ENCODE measurements at places on chromosomes 13 and 19.
A peak's percentile ranks its signal among the peaks of the same experiment; 100 is the strongest.

- H3K4me1 ChIP-seq = peaks cover 7% of the 10 kb centered on the region
- H3K36me3 ChIP-seq = peaks cover 37% of the 10 kb centered on the region
- no peak overlapping the region for H3K4me3 ChIP-seq
- peaks cover 10% of the 10 kb centered on the region for H3K27me3 ChIP-seq
Measured at GRCh38 chr19:41872775-41873647, 4.1 kb upstream of the CD79A start.

- peaks cover 28% of the 10 kb centered on the region for H3K36me3 ChIP-seq
- no peaks in the 10 kb centered on the region for H3K27me3 ChIP-seq
- H3K4me1 ChIP-seq = no peaks in the 10 kb centered on the region
- no peak overlapping the region for H3K27ac ChIP-seq
Measured at GRCh38 chr19:58317476-58318072, 9.2 kb upstream of the ZSCAN22 start.

DNA sequence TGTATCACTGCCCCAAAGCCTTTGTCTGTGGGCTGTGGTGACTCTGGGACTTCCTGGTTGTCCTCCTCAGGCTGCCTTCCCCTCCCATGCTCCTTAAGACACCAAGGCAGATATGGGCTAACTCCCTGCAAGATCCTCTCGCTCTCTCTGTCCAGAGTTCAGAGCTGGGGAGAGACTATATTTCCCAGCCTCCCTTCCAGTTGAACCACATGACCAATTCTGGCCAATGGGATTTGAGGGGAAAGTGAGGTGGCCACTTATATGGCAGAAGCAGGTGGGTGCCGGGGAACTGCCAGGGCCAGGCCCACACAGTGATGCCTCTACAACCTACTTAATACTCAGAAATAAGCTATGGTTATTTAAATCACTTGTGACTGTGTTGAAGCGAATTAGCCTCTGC, 16.2 kb upstream of the ANGPTL8 start:
- no peak overlapping the region for H3K27ac ChIP-seq
- no peak overlapping the region for H3K4me3 ChIP-seq
- no peak for DNase-seq
- peaks cover 41% of the 10 kb centered on the region for H3K36me3 ChIP-seq
- H3K27me3 ChIP-seq = no peaks in the 10 kb centered on the region

DNA sequence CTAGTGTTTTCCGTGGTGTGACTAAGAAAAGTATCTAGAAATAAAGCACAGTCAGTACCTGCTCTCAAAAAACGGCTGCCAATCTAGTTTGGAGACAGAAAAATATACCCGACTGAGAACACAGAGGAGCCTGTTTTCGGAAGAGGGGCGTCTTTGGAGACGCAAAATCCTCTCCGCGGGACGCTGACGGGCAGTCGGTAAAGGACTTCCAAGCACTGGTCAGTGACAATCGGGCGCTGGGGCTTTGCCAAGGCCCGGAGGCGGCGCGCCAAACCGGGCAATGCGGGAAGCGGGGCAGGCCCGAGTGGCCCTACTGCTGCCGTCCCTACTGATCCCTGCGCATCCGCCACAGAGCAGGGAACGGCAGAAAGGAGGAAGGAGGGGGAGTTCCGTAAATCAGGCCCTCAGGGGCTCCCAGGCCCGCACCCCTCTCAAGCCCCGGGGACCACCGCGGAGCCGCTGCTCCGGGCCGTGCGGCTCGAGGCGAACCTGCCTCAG, 588 bp upstream of the DPY19L3 start:
- H3K27ac ChIP-seq = peak overlapping the region; percentile 88
- H3K27me3 ChIP-seq = no peaks in the 10 kb centered on the region
- peak overlapping the region; percentile 83 for H3K4me3 ChIP-seq
- DNase-seq = peak; percentile 42
- peaks cover 35% of the 10 kb centered on the region for H3K4me1 ChIP-seq

DNA sequence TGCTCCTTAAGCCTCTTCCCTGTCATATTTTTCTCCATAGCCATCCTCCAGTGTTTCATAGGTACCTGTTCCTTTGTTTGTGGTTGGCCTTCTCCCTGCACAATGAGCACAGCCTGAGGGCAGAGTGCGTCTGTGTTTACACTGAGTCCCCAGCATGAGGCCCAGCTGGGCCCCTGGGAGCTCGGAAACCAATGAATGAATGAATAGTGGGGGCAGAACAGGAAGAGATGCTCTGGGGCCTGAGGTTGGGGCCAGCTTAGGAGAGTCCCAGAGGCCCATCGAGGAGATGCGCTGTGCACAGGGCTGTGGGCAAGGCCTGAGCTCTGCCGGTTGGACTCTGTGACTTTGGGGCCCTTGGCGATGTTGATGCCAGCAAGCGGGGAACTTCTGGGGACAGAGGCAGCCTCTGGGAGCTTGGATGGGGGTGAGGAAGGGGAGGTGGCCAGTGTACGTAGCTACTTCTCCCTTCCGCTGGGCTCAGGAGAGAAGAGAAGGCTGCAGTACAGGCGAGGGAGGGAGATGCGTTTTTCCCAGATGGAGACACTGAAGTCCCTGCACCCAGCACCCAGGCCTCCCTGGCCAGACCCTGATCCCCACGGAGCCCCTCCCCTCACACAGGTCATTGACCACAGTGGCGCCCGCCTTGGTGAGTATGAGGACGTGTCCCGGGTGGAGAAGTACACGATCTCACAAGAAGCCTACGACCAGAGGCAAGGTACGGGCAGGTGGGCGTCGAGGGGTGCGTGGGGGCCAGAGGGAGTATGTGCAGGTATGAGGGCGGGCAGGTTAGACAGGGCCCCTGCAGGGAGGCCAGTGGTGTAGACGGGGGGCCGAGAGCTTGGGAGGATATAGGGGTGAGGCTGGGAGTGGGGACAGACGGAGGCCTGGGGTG, 5.1 kb downstream of the TBCB start:
- no peaks in the 10 kb centered on the region for H3K27me3 ChIP-seq
- H3K4me1 ChIP-seq = peaks cover 18% of the 10 kb centered on the region
- peaks cover 43% of the 10 kb centered on the region for H3K36me3 ChIP-seq
- peak overlapping the region; percentile 42 for H3K27ac ChIP-seq

GRCh38 chr19:15397236-15397635, 17.6 kb upstream of the AKAP8 start:
- no peaks in the 10 kb centered on the region for H3K4me1 ChIP-seq
- no peaks in the 10 kb centered on the region for H3K27me3 ChIP-seq
- no peak for DNase-seq
- H3K4me3 ChIP-seq = no peak overlapping the region
- H3K27ac ChIP-seq = peak overlapping the region; percentile 32
- H3K36me3 ChIP-seq = peaks cover 65% of the 10 kb centered on the region

GRCh38 chr13:110161112-110161882, 145.7 kb downstream of the COL4A1 start:
- H3K27me3 ChIP-seq = no peaks in the 10 kb centered on the region
- H3K4me1 ChIP-seq = peaks cover 3% of the 10 kb centered on the region
- no peak for DNase-seq

GRCh38 chr13:80921541-80921940, 580.6 kb upstream of the SPRY2 start:
- H3K27me3 ChIP-seq = no peaks in the 10 kb centered on the region
- no peak for DNase-seq
- H3K36me3 ChIP-seq = no peaks in the 10 kb centered on the region

DNA sequence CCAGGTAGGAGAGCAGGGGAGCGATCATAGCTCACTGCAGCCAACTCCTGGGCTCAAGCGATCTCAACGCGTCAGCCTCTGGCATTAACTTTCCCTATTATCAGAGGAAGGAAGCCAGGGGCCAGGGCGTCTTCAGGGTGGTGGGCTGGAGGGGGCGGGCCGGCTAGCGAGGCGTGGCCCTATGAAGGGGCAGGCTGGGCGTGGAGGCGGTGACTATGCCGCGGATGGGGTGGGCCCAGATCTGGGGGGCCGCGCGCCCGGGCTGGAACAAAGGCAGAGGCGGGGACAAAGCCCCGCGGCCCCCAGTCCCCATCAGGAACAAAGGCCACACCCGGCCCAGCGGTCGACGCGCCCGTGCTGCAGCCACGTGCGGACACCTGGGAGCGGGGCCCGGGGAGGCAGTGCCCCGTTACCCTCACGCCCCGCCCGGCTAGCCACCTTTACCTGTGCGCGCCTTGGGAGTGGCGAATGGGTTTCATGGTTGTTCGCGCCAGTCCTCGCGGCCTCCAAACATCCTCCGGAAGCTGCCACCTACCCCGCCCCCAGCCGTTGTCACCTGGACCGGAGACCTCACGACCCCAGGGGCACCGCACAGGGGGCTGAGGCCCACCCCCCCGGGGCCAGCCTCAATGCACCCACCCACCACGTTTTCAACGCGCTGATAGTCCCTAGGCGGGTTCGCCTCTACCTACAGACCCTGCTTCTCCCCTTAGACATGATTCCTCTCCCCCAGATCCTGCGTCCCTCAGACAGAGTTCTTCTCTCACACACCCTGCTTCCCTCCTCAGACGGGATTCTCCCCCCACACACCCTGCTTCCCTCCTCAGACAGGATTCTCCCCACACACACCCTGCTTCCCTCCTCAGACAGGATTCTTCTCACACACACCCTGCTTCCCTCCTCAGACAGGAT, 5.4 kb upstream of the TRIM28 start:
- peak; percentile 93 for DNase-seq
- H3K4me1 ChIP-seq = peaks cover 9% of the 10 kb centered on the region
- H3K27ac ChIP-seq = peak overlapping the region; percentile 100
- H3K27me3 ChIP-seq = peaks cover 51% of the 10 kb centered on the region
- H3K36me3 ChIP-seq = no peaks in the 10 kb centered on the region
- H3K4me3 ChIP-seq = peak overlapping the region; percentile 73

- peak; percentile 57 for DNase-seq
- peaks cover 11% of the 10 kb centered on the region for H3K4me1 ChIP-seq
- no peak overlapping the region for H3K4me3 ChIP-seq
- no peaks in the 10 kb centered on the region for H3K27me3 ChIP-seq
Measured at GRCh38 chr19:17530586-17530985, 19.1 kb downstream of the PGLS start.

- no peak overlapping the region for H3K4me3 ChIP-seq
- no peaks in the 10 kb centered on the region for H3K36me3 ChIP-seq
- peaks cover 20% of the 10 kb centered on the region for H3K27me3 ChIP-seq
- H3K27ac ChIP-seq = no peak overlapping the region
- DNase-seq = no peak
Measured at GRCh38 chr13:97136418-97136817, 85.7 kb upstream of the MBNL2 start.

- H3K27ac ChIP-seq = no peak overlapping the region
- H3K4me1 ChIP-seq = peaks cover 32% of the 10 kb centered on the region
- no peaks in the 10 kb centered on the region for H3K36me3 ChIP-seq
- no peak overlapping the region for H3K4me3 ChIP-seq
Measured at GRCh38 chr19:40279120-40279551, 6.0 kb downstream of the AKT2 start.

GRCh38 chr13:23790577-23791170, 98.5 kb downstream of the MIPEP start:
- H3K27ac ChIP-seq = no peak overlapping the region
- H3K27me3 ChIP-seq = no peaks in the 10 kb centered on the region
- peaks cover 18% of the 10 kb centered on the region for H3K4me1 ChIP-seq
- no peak for DNase-seq

DNA sequence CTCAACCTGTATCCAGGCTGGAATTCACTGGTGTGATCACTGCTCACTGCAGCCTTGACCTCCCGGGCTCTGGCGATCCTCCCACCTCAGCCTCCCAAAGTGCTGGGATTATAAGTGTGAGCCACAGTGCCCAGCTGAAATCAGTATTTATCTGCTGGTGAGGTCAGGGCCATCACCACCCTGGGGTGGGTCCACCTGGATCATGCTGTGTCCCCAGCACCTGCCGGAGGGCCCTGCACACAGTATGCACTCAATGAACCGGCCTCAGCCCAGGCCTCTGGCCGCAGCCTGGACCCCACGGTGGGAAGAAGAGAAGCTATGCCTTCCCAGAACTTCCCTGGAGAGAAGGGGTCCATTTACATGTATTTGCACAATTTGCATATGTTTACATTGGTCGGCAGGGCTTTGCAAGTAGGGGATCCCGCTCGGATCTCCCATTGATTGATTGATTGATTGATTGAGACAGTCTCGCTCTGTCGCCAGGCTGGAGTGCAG, 2.6 kb upstream of the SLC5A5 start:
- H3K27me3 ChIP-seq = peaks cover 10% of the 10 kb centered on the region
- H3K4me3 ChIP-seq = peak overlapping the region; percentile 37
- peaks cover 3% of the 10 kb centered on the region for H3K36me3 ChIP-seq
- peak overlapping the region; percentile 79 for H3K27ac ChIP-seq
- peaks cover 23% of the 10 kb centered on the region for H3K4me1 ChIP-seq

DNA sequence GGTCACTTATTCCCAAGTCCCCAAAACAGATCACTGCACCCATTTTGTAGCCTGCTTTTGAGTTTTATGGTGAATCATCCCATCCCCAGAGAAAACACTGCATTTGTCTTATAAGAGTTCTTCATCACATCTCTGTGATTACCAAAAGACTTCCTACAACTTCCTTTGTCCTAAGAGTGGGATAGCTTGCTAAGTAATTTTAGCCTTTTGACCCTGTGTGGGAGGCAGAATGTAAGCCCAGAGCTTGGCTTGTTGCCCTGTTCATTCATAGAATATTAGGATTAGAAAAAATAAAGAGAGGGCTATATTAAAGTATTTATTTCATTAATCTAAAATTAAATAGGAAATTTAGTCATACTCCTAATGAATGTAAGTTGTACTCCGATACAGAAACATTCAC, 213.3 kb downstream of the MZT1 start:
- H3K27me3 ChIP-seq = no peaks in the 10 kb centered on the region
- H3K27ac ChIP-seq = no peak overlapping the region
- no peak overlapping the region for H3K4me3 ChIP-seq
- no peak for DNase-seq
- no peaks in the 10 kb centered on the region for H3K36me3 ChIP-seq

- H3K4me3 ChIP-seq = no peak overlapping the region
- H3K27ac ChIP-seq = peak overlapping the region; percentile 18
- DNase-seq = no peak
- H3K36me3 ChIP-seq = peaks cover 3% of the 10 kb centered on the region
- H3K27me3 ChIP-seq = no peaks in the 10 kb centered on the region
- H3K4me1 ChIP-seq = peaks cover 41% of the 10 kb centered on the region
Measured at GRCh38 chr13:21338639-21339278, 120.3 kb downstream of the ZDHHC20 start.

- no peaks in the 10 kb centered on the region for H3K4me1 ChIP-seq
- DNase-seq = no peak
- no peaks in the 10 kb centered on the region for H3K27me3 ChIP-seq
- no peak overlapping the region for H3K27ac ChIP-seq
- no peaks in the 10 kb centered on the region for H3K36me3 ChIP-seq
Measured at GRCh38 chr13:91725646-91726045, 327.2 kb downstream of the GPC5 start.

- peaks cover 15% of the 10 kb centered on the region for H3K4me1 ChIP-seq
- H3K27ac ChIP-seq = no peak overlapping the region
- no peak for DNase-seq
- no peak overlapping the region for H3K4me3 ChIP-seq
- H3K36me3 ChIP-seq = peaks cover 44% of the 10 kb centered on the region
Measured at GRCh38 chr19:55305983-55306562, 19.1 kb downstream of the TMEM150B start.

GRCh38 chr13:27053210-27053884, 118.3 kb downstream of the USP12 start:
- no peak overlapping the region for H3K27ac ChIP-seq
- H3K27me3 ChIP-seq = no peaks in the 10 kb centered on the region
- no peak for DNase-seq
- H3K36me3 ChIP-seq = peaks cover 8% of the 10 kb centered on the region

DNA sequence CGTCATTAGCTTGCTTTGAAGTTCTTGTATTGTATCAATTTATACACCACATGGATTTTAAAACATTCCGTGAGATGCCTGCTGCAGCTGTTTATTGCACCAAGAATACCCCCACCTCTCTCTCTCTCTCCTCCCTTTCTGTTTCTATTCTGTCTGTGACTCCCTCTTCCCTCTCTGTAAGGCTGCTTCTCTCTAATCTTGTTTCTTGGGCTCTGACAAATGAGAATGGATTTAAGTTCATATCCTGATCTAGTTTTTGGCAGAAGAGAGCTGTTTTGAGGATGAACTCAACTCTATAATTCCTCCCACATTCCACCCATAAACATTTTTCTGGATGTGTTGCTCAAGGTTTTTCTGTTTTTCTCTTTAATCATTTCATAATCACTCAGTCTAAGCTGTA, 144.3 kb upstream of the FRY start:
- DNase-seq = no peak
- H3K4me1 ChIP-seq = peaks cover 9% of the 10 kb centered on the region
- H3K36me3 ChIP-seq = no peaks in the 10 kb centered on the region
- no peak overlapping the region for H3K4me3 ChIP-seq

Data from WTC11 (cell line).